ENCODE measurements at places on chromosomes 2 and 18.
A peak's percentile ranks its signal among the peaks of the same experiment; 100 is the strongest.

DNA sequence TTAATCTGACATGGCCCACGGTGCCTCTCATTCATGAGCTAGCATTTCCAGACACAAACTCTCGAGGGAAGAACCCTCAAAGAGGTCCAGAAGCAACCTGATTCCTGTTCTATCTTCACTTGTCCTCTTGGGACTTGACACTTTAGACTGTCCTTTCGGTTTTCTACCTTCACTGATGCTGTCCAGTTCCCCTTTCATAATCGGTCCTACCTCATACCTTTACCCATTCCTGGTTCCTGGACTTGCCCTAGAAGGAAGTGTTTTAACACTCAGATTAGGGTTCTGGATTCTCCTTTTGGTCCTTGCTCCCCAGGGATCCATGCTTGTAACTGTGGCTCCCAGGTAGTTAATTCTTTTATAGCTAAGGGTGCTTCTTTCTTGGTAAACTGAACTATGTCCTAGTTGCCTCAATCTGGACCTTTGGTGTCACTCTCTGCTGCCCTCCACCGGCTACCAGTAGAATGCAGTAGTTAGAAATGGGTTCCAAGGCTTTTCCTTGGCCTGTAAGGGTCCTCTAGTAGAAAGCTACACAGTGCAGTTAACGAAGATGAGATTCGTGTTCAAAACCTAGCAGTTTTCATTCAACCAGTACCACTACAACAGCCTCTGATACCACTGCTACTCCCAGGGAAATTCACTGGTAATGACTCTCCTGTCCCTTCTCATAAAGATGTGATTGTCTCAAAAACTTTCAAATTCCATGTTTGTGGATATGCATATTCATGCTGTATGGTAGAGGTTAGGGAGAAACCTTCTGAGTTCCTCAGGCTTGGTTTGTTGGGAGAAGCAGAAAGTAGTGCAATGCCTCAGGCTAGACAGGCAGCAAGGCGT lies 178.1 kb upstream of the CYP26B1 start:
- no peak for DNase-seq

GRCh38 chr2:41955316-41956043 lies 92.3 kb upstream of the PKDCC start:
- no peak for DNase-seq

GRCh38 chr18:50313031-50313607 lies 25.6 kb upstream of the CXXC1 start:
- no peak for DNase-seq

DNA sequence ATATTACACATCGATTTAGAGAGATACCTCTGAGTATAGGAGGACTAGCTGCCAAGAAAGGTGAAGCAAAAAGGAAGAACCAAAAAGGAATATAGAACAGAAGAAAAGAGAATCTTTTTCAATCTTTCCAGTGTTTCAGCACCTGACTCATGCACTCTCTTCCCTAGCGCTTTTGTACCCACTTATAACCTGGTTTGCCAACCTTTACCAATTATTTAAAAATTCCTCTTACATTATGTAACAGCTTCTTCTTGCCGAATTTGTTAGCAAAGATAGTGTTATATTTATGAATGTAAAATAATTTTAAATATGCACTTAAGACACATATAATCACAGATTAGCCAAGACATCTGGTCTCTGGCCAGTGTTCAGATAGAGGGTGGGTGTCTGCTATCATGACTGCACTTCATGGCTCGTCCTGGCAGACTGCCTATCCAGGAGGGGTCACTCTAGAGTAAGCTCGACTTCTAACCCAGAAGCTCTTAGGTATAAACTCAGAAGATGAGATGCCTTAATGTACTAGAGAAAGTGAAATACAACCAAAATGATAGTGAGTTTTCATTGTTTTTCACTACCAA lies 122.9 kb downstream of the ATAD2B start:
- DNase-seq: no peak

GRCh38 chr2:115129536-115129935 lies 687.1 kb downstream of the DPP10 start:
- no peak for DNase-seq

DNA sequence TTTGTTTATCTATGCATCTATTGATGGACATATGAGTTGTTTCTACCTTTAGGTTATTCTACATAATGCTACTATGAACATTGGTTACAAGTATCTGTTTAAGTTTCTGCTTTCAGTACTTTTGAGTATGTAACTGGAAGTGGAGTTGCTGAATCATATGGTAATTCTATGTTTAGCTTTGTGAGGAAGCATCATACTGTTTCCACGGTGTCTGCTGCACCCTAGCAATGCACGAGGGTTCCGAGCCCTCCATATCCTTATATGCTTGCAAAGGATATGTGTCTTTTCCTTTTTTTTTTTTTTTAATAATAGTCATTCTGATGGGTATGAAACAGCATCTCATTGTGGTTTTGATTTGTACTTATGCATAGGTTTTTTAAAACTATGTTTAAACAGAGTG lies 83.7 kb downstream of the FMNL2 start:
- no peak for DNase-seq

GRCh38 chr2:114769110-114769509 lies 326.7 kb downstream of the DPP10 start:
- DNase-seq: no peak

GRCh38 chr2:219106251-219106650 lies 45.5 kb upstream of the IHH start:
- DNase-seq: no peak

DNA sequence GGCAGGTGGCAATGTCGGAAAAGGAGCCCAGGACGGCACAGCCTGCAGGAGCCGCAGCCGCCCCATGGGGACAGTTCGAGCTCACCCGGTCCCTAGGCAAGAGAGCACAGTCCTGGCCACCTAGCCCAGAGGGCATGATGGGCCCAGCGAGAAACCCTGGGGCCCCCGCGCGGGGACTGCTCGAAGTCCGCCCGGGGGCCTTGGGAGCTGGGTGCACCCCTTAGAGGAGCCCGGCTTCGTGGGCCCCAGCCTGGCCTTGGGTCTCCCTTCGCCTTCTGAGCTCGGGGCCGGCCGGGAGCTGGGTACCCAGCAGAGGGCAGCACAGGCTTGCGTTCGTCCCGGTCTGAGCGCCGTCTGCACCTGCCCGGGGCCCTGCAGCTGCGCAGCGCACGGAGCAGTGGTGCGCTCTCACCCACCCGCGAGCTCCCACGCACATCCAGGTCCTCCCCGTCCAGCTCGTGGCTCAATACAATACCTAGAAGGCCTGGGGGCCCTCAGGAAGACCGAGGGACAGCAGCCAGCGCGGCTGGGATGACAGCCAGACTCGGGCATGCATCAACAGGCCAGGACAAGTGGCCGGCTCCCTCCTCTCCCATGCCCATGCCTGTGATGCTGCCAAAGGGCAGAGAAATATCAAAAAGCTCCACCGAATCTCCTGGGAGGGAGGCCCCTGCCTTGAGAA lies 96.2 kb upstream of the ZNF532 start:
- peak; percentile 77 for DNase-seq

GRCh38 chr2:240999873-241000541 lies 1.6 kb downstream of the SNED1 start:
- DNase-seq: no peak

- DNase-seq: no peak
Measured at GRCh38 chr18:65721619-65722018, 29.2 kb upstream of the CDH7 start.

DNA sequence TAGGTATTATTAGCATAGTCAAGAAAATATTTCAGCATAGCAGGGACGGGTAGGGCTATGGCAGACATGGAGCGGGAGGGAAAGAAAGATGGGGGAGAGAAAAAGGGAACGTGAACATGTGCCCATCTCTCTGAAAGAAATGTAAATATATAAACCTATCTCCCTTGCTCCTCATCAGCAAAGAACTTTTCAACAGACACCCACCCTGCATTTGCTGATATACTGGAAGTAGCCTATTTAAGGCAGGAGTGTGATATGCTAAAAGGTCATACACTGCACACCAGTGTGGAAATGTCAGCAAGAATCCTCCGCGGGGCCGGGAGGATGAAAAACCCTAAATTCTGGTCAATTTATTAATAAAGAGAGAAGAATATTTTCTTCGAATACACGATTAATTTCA lies 1.7 kb downstream of the MBOAT2 start:
- no peak for DNase-seq

DNA sequence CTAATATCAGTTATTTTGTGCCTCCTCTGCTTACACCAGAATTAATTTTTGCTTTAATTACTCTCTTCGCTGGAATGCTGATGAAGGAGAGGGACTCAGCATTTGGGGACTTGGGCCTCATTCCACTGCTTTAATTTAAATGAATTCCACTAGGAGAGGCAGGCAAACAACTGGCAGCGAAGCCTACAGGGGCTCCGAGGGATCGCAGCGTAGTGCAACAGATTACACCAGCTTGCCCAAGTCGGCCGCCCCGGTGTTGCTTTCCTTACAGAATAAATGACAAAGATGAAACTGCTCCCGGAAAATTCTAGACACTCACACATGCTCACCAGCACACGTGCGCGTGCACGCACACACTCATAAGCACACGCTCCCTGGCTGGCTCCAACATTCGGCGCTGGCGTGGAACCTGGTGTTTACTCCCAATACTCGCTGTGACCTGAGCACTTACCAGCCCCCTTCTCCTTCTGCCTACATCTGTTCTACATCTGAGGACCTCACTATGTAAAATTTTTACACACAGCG lies 175.4 kb downstream of the ZNF521 start:
- no peak for DNase-seq

DNA sequence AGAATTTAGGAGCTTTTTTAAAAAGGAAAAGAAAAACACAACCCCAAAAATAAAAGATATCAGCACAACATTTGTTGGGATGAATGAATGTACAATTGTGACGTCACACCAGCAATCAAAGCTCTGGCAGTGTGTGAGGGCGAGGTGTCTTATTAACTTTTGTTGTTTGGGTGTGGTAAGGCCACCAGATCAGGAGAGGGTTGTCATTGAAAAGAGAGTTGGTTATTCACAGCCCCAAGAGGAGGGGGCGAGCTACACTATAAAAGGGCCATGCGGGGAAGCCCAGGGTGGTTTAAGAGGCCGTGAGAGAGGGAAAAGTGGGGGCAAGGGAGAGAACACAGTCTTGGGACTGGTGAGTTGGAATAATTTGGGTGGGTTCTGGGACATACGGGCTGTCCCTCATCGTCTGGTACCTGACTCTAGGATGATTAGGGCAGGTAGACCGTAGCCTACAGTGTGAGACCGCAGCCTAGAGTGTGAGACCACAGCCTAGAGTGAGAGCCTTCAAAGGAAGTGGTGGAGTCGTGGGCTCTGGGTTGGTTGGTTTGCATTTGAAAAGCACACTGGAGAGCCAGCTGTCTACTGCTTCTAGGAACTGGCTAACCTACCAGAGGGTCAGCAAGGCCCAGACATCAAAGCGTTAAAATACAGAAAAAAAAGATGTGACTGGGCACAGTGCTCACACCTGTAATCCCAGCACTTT lies 128.4 kb downstream of the INO80D start:
- DNase-seq: no peak

GRCh38 chr2:128595763-128596395 lies 277.2 kb upstream of the HS6ST1 start:
- DNase-seq: no peak

DNA sequence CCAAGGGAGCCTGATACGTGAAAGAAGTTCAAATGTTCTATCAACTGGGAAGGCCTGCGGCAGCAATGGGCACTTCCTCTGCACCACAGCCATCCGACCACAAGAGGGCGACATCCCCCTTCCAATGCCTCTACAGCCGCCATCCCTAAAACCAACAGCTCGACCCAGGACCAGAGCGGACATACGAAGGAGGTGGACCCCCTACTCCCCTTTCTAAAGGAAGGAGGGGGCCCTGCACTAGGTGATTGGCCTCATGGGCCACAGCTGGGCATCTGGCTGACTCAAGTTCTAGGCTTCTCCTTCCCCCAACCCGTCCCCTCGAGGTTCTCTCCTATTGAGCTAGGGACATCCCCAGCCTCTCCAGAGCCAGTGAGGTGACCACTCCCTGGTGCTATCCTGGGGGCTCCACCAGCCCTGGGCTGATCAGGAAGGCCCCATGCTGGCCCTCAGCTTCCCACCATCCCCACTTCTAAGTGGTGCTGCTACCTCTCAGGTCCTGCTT lies 217.2 kb downstream of the TNS1 start:
- peak; percentile 3 for DNase-seq

- peak; percentile 38 for DNase-seq
Measured at GRCh38 chr2:11778923-11779757, 32.7 kb downstream of the LPIN1 start.

All from NCI-H1092 (cell line).